NCI-H1105 treated with DMSO at 0.1 percent for 48 hours (cell line): ENCODE measurements at places on chromosomes 5 and 9.

DNA sequence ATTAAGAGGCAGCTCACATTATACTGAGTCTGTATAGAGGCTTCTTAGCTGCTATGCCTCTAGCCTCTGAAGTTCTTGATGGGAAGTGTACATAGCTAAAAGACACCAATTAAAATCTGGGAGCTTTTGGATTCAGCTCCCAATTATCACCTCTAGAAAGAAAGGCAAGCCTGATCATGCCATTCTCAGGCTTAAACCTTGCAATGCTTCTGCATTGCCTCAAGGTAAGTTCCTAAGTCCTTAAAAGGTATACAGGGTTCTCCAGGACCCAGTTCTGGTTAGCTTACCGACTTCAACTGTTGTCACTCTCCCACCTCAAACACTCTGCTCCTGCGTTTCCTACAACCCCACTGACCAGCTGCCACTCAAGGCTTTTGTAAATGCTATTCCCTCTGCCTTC is 17.5 kb upstream of the CCL28 start:
- no peak for DNase-seq

DNA sequence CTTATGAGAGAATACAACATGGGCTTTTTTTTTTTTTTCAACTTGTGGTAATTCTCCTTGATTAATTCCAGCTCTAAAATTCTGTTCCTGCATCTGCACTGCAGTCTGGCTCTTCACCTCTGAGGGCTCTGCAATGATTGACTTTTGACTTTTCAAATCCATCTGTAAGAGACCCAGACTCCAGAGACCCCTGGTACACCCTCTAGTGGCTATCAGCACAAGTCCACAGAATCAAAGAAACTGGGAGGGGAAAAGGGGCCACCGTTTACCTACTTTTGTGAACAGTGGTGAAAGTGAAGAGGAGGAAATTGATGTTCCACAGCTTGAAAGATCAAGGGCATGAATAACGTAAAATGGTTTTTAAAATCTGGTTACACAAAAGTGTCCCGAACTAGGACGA is 151.6 kb downstream of the SLIT3 start:
- DNase-seq = peak; percentile 0

GRCh38 chr5:115686051-115686737 is 60.4 kb upstream of the TMED7 start:
- DNase-seq = peak; percentile 11

DNA sequence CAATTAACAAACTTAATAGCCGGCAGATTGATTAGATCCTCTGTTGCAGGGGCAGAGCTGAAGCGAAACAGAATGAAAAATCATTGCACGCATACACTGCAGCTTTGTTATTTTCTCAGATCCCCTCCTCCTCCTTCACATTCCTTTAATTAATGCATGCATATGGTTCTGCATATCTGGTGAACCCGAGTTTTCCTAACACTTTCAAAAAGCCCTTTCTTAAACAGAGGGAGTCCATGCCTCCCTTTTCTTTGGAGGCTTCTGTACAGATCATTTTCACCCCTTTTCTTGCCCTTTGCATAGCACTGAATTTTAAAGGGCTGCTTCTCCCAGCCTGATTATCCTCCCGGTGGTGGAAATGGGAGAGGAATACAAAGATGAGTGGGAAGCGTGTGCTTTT is 136.6 kb upstream of the TBCA start:
- DNase-seq = no peak

DNA sequence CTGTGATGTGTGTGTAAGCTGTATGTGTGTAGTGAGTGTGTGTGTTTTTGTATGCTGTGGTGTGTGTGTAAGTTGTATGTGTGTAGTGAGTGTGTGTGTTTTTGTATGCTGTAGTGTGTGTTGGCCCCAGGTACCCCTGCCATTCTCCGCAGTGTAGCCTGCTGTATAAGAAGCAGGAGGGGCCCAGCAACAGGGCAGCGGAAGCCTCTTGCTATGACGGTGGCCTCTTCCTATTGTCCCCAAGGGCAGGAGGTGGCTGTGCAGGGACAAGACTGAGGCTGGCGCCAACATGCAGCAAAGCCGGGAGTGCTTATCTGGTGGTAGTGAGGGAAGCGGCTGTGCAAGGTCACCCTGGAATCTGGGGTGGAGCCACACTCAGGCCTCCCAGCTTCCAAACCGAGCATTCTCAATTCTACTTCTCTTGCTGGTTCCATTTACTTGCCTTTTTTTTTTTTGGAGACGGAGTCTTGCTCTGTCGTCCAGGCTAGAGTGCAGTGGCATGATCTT is 5.1 kb downstream of the SPAAR start:
- no peak for DNase-seq

GRCh38 chr9:117718085-117718484 is 13.9 kb downstream of the TLR4 start:
- no peak for DNase-seq

DNA sequence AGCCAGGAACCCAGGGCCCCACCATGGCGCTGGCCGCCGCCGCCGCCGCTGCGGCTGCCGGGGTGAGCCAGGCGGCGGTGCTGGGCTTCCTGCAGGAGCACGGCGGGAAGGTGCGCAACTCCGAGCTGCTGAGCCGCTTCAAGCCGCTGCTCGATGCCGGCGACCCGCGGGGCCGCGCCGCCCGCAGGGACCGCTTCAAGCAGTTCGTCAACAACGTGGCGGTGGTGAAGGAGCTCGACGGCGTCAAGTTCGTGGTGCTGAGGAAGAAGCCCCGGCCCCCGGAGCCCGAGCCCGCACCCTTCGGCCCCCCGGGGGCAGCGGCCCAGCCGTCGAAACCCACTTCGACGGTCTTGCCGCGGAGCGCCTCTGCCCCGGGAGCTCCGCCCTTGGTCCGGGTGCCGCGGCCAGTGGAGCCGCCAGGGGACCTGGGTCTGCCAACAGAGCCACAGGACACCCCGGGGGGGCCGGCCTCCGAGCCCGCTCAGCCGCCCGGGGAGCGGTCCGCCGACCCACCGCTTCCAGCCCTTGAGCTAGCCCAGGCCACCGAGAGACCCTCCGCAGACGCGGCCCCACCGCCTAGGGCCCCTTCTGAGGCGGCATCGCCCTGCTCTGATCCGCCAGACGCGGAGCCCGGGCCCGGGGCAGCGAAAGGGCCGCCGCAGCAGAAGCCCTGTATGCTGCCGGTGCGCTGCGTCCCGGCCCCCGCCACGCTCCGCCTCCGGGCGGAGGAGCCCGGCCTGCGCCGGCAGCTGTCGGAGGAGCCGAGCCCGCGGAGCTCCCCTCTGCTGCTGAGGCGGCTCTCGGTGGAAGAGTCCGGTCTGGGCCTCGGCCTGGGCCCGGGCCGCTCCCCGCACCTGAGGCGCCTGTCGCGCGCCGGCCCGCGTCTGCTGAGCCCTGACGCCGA is 749 bp downstream of the SOWAHA start:
- DNase-seq = no peak

DNA sequence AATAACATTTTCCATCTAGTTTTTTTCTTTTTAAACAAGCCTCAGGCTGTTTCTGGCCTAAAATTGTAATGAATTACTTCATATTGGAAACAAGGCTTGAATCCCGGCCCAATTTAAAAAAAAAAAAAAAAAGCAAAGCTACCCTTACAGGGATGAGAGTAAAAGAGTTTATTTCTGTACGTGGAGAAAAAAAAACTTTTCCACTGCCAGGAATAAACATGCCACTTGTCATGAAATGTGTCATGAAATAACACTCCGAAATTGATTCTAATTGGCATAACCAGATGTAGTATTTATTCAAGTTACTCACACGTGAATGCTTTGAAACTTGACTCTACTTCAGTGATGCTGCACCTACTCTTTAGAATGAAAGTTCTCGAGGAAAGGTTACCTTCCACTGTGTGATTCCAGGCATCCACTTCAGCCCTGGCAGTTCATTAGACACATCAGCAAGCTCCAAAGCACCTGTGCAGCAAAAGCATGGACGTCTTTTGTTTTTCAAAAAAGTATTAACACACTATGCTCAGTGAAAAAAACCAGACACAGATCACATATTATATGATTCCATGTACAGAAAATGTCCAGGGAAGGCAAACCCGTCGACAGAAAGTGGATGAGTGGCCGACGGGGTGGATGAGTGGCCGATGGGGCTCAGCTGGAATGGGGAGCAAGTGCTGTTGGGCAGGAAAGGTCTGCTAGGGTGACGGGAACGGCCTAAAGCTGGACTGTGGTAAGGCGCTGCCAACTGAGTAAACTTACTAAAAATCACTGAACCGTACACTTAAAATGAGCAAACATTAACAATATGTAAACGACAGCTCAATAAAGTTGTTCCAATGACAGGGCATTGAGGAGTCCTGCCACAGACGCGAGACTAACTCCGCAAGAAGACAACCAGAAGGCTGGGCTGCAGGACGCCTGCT is 21.2 kb downstream of the NSUN2 start:
- peak; percentile 82 for DNase-seq

GRCh38 chr5:146632620-146633322 is 116.8 kb upstream of the GPR151 start:
- DNase-seq = no peak

DNA sequence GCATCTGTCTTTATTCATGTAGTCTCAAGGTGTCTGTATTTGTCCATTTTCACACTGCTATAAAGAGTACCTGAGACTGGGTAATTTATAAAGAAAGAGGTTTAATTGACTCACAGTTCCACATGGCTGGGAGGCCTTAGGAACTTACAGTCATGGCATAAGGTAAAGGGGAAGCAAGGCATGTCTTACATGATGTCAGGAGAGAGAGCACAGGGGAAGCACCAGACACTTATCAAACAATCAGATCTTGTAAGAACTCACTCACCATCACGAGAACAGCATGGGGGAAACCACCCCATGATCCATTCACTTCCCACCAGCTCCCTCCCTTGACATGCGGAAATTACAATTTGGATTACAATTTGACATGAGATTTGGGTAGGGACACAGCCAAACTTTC is 44.2 kb downstream of the NLN start:
- DNase-seq = no peak

DNA sequence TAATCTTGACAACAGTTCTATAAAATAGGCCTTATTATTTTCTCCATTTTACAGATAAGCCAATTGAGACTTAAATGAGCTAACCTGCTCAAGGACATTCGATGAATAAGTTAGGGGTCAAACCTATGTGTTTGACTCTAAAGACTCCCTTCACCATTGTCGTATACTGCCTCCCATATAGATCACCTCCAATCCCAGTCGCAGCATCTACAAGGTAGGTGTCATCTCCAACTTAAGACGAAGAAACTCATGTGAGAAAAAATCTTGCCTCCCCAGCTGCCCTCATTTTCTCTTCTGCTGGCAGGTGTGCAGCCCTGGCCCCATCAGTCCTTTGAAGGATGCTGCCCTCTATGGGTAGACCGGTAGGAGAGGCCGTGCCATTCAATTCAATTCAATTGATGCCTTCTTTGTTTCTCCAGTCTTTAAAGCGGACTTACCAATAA is 75.2 kb upstream of the SMARCA2 start:
- peak; percentile 66 for DNase-seq

GRCh38 chr9:129783516-129784361 is 19.2 kb upstream of the TOR1B start:
- DNase-seq = peak; percentile 55

GRCh38 chr5:126847456-126847820 is 70.5 kb downstream of the LMNB1 start:
- no peak for DNase-seq

GRCh38 chr9:110135846-110136245 is 72.1 kb downstream of the C9orf152 start:
- DNase-seq = no peak

GRCh38 chr9:109454041-109454440 is 44.1 kb downstream of the PTPN3 start:
- no peak for DNase-seq

DNA sequence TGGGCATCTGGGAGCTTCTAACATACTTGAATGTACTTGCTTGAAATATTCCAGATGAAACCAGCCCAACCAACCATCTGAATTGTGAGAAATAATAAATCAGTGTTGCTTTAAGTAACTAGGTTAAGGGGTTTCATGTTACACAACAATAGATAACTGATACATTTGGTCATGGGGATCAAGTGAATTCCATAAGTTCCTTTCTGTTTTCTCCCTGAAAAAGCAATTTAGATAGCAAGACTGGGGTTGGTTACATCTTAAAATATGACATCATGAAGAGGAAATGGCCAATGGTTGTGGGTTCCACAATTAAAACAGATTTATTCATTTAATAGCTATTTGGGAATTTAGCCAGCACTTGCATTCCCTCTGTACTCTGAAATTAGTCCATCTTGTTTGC is 559.7 kb downstream of the TLR4 start:
- DNase-seq = no peak

DNA sequence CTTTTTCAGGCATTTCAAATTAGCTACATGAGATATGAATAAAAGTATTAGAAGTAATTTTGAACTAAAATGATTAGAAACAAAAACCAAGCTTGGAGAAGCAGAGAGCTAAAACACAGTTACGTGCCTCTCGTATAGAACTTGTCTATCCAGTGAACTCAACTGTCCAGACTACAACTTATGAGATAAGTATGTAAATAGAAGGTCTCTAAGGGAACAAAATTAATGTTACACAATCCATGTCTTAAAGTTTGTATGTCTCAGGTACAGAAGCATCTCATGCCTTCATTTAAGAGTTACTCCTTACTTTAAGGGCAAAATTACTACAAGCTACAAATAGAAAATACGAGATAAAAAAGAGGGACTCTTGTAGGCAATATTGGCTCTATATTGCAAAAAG is 316.8 kb downstream of the CETN3 start:
- no peak for DNase-seq
